ENCODE measurements at places on chromosomes 5 and 9. TPM values are rescaled to one million over a fixed set of nuclear protein-coding genes. Genes with fewer than 3 reads are reported as not detected.

ITGA1 gene
- 1.3 TPM for polyA plus RNA-seq

DNA sequence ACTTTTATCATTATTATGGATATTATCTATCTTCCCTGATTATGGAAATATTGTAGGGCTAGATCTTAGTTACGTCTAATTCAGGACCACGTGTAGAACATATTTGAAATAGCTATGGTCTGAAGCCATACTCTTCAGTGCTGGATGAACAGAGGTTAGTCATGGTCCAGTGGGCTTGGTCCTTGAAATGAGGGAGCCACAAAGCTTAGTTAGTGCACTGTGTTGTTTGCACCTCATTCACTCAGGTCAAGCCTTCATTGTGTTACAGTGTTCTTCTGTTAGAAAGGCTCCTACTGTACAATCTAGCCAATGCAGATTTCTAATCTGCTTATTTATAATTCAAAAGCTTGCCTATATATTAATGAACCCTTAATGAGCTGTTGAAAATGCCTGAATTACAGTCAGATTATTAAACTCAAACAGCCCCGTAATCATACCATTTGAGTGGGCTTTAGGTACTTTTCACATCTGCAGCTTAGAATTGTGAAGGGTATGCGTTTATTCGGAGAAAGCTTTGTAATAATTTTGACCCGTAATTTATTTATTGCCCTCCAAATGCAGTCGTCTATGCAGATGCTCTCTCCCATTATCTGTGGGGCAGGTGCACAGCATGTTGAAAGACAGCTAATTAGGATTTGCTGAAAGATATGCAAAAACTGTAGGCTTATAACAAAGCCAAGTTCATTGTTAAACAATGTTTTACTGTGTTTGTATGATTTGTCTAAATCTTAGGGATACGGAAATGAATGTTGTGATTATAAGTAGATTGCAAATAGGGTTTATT lies 164.9 kb downstream of the PBX3 start:
- no peak for DNase-seq

DNA sequence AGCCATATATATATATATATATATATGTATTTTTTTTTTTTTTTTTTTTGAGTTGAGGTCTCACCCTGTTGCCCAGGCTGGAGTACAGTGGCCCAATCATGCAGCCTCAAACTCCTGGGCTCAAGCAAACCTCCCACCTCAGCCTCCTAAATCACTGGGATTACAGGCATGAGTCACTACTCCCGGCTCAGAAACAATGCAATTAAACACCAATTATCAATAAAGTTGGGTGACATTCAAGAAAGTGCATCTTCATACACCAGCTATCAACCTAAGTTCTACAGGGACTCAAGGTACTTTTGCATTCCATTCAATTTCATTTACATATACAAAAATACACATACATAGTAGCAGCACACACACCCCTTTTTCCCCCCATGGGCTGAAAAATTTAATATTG lies 7.6 kb downstream of the FAM13B start:
- no peak for DNase-seq

GRCh38 chr9:120905315-120906164 lies 21.1 kb downstream of the TRAF1 start:
- no peak for DNase-seq

TMEM215 gene
- polyA plus RNA-seq = 0.33 TPM

DNA sequence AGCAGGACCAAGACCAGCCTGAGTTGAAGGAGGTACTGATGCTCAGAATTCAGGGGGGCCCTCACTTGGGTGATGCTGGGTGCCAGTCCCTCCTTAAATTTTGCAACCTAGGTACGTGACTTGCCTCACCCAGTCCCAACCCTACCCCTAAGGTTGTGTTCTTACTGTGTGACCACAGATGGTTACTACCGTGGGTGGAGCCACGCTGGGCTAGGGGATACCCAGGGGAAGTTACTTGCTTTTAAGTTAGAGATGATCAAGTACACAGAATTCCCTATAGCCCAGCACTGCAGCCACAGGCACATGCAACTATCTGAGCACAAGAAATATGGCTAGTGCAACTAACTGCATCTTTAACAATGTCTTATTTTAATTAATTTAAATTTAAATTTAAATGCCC lies 32.9 kb downstream of the NXNL2 start:
- DNase-seq = no peak

SPAAR gene
- 0.33 TPM for polyA plus RNA-seq

SH3PXD2B gene
- polyA plus RNA-seq = 32.9 TPM

- no peak for DNase-seq
Measured at GRCh38 chr5:106094204-106094607, 1576.5 kb downstream of the EFNA5 start.

FRMPD1 gene
- polyA plus RNA-seq = 0.25 TPM

- no peak for DNase-seq
Measured at GRCh38 chr9:89295400-89295799, 15.6 kb upstream of the CKS2 start.

TMEM174 gene
- not detected for polyA plus RNA-seq

GRCh38 chr9:110615498-110615897 lies 36.0 kb upstream of the SVEP1 start:
- no peak for DNase-seq

PPIC gene
- 8.5 TPM for polyA plus RNA-seq

DNA sequence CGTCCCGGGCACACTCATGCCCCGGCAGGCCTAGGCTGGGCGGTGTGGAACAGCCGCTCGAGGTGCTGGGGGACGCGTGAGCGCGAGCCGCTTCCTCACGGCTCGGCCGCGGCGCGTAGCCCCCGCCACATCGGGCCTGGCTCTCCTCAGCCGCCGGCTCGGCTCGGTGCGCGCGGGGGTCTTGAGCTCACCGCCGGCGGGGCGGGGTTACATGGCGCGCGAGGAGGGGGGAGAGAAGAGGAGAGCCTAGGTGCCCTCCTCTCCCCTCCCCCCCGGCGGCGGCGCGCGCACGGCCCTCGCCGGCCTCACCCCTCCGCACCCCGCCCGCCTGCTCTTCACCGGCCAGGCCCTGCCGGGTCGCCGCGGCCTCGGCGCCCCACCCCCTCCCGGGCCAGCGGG lies 7.7 kb downstream of the RANBP6 start:
- DNase-seq = no peak

DNA sequence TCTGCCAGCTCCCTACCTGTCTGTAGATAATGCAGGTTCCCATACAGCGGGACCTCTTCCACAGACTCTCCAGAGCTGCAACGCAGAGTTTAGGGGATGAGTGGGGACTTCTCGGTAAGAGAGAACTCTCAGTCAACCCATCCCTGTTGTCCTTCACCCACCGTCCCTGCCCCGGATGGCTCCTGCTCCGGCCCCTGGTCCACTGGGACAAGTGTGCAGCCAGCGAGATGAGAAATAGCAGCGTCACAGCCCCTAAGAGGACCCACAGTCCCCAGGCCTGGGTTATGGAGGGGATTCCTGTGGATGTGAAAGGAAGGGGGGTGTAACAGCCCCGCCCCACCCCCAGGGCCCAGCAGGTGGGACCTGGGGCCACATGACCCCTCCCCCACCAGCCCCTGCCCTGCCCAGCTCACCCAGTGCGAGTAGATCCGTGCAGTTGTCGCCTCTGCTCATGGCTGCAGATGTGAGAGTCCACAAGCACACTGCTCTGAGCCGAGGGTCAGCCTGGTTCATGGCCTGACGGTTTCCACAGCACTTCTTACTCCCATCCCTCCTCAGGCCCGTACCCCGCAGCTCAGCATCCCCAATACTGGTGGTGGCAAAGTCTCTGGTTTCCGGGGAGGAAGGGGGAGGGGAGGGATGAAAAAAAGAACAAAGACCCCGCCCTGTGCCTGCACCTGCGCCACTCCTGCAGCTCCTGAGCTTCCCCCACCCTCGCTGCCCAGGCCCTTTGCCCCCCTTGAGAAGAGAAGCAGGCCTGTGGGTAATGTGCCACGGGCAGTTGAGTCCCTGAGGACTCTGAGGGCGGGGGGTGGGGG lies at the start of gene SIT1:
SIT1 (minus strand) TSS at position 591 of the 818 bp plus-strand sequence; CDS start at position 513, 78 bp downstream.
- no peak for DNase-seq

GRCh38 chr5:52838326-52839015 lies 50.8 kb downstream of the ITGA1 start:
- DNase-seq = no peak

- no peak for DNase-seq
Measured at GRCh38 chr5:150653145-150653761, 7.8 kb upstream of the MYOZ3 start.

GRCh38 chr5:61621202-61621650 lies 289.2 kb downstream of the ZSWIM6 start:
- DNase-seq = no peak

COL15A1 gene
- polyA plus RNA-seq = 0.12 TPM

- no peak for DNase-seq
Measured at GRCh38 chr9:26801772-26802171, 90.8 kb downstream of the CAAP1 start.

DNA sequence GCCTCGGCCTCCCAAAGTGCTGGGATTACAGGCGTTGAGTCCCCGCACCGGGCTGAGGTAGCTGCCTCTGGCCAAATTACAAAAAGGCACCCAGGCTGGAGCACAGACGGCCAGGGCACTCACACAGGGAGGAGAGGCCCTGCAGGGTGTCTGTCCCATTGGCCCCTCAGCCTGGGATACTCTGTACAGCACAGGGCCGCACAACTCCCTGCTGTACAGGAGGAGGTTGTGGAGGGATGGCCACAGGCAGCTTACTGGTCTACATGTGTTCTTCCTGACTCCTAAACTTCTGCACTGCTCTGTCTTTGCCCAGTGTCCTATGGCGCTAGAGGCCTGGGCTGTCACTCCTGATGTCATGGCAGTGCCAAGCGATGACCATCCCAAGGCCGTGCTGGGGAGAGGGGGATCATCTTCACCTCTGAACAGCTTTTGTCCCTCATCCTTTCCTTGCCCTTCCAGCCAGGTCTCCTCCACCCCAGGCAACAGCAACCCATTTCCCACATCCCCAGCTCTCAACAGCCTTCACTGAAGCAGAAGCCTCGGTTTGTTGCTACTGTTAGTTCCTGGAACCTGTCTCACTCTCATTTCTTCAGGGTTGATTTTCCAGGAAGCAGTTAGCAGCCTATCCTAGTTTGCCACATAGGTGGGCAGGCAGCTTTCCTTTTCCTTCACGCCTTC lies 1.8 kb upstream of the CNOT6 start:
- DNase-seq = no peak

WDR36 gene
- polyA plus RNA-seq = 6.9 TPM

VLDLR gene
- polyA plus RNA-seq = 24.2 TPM

- DNase-seq = no peak
Measured at GRCh38 chr5:80747922-80748321, 93.1 kb upstream of the DHFR start.

DNA sequence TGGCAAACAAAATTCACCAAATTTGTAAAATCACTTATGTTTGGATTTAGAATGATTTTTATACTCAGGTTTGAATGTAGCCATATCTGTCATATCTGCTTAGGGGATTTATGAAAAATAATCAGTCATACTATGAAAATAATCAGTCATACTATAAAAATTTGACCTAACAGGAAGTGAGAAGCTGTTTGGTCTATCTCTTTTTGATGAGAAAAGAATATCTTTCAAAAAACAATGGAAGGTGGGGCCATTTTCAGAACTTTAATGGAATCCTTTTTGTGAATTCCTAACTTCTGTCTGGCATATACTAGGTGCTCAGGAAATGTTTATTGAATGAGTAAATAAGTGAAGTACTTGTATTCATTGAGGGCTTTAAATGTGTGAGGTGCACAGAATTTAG lies 70.1 kb downstream of the CWC27 start:
- DNase-seq = no peak

DNA sequence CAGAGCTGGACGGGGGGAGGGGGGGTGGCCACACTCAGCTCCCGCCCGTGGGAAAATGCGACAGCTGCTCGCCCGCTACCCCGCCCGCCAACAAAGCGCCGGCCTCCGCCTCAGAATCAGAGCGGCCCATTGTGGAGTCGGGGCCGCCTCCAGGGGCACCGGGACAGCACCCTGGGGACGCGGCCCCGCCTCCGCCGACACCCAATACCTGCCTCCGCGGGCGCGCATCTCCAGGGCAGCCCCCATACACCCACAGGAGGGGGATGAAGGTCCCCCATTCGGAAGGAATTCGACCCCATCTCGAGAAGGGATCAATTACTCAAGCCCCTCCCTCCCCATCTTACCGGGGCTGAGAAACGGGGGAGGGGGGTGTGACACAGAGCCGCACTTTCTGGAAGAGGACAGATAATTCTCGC lies 1.3 kb downstream of the NOTCH1 start:
- DNase-seq = no peak

NMUR2 gene
- 0.11 TPM for polyA plus RNA-seq

DNA sequence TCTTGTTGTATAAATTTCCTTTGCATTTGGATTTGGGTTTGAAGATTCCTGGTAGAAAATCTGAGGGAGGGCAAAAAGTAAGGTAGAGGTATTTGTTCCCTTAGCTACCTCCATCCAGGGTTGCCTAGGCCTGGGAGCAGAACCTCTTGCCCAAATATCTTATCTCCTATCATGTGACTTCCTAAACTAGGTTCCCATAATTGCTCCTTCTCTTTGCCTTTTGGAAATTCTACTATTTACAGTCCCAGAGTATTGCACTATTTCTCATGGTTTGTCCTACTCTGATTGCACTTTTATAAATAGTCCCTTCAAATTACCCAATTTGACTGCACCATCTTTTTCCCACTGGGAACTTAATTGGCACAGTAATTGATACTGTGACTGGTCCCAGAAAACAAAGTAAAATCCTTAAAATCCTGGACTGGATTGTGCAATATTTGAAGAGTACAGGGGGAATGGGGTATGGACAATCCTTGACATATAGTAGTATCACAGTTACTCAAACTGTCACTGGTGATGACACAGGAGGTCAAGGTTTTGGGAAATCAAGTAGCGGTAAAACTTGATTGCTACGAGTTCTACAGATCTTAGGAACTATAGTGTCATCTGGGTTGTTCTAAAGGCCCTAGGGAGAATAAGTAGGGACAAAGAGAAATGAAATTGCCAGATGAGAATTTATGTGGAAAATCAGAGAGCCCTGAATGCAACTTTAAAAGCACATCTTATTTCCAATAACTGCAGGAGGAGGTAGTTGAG lies 31.5 kb upstream of the TMED7 start:
- no peak for DNase-seq

DNA sequence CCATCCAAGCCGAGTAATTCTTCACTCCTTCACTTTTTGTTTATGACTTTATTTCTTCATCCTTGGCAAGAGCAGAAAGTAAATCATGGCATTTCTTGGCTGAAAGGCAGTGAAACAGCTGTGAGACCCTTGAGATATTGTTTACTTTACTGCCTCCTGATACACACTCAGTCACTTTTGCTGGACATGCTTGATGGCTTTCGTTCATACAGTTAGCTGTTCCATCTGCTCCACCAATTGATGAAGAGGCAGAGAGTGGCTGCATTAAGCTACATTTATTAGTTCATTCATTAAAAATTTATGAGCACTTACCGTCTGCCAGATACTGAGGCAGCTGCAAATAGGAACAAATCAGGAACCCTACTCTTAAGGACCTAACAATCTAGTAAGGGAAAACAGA lies 184.4 kb upstream of the OR13F1 start:
- no peak for DNase-seq

- peak; percentile 41 for DNase-seq
Measured at GRCh38 chr9:133888809-133889491, 103.2 kb downstream of the VAV2 start.

- DNase-seq = peak; percentile 26
Measured at GRCh38 chr9:92726971-92727715, 37.5 kb downstream of the BICD2 start.
